ENCODE measurements at places on chromosomes 7 and 10.

DNA sequence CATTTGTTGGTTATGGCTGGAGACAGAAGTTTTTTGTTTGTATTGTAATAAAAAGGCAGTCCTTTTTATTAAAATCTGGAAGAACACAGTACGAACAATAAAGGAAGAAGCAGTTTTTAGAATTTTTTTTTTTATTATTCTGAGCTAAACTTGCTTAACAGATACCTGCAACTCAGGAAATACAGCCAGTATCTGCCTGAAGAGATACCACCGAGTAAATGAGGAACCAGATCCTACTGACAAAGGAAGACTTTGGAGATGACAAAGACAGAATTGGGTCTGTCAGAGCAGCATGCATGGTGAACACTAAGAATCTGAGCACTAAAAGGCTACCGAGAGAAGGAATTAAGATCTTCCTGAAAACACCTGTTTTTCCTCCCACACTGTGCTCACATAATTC lies 1335.9 kb upstream of the SORCS1 start:
- DNase-seq: no peak

GRCh38 chr7:41972270-41972669 lies 264.7 kb downstream of the GLI3 start:
- DNase-seq: no peak

DNA sequence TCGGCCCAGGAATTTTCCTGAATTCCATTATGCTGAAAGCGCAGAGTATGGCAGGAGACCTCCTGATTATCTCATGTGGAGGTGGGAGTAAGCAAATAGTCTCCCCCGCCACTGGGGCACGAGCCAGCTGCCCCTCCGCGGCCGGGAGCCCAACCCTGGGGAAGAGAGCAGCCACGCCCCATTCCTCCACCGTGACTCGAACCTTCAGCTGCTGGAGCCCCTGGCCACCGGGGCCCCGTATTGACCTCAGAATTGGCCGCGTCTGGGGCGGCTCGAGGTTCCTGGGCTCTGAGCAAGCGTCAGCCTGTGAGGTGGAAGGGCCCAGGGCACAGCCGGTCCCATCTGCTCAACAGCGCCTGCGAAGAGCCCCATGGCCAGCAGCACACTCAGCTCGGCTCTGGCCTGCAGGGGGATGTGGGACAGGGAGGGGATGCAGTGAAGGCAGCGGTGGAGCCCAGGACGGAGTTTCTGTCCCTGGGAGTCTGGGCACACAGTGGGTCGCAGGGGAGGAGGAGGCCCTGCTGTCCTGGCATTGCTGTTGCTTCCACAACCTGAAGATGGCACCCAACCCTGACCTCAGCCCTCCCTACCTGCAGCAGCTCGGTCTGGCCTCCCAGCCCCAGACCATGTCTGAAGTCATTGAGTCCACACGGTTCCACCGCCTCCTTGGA lies 97.8 kb downstream of the CHST15 start:
- DNase-seq: no peak

GRCh38 chr10:36725581-36726520 lies 399.5 kb upstream of the ANKRD30A start:
- DNase-seq: no peak

- DNase-seq: no peak
Measured at GRCh38 chr7:105799677-105800076, 76.7 kb downstream of the ATXN7L1 start.

DNA sequence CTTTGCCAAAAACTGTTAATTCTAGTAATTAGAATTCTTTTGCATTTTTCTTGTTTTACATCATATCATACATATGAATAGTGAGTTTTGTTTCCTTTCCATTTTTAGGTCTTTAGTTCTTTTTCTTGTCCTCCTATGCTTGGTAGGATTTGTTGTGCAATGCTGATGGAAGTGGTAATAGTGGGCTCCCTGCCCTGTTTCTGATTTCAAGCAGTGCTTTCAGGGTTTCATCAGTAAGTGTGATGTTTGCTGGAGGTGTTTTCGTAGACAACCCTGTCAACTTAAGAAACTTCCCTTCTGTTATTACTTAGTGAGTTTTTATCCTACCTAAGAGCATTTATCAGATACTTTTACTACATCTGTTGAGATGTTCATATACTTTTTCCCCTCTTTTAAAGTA lies 50.5 kb downstream of the CSGALNACT2 start:
- DNase-seq: no peak

GRCh38 chr7:96739609-96740008 lies 30.0 kb upstream of the SEM1 start:
- no peak for DNase-seq

DNA sequence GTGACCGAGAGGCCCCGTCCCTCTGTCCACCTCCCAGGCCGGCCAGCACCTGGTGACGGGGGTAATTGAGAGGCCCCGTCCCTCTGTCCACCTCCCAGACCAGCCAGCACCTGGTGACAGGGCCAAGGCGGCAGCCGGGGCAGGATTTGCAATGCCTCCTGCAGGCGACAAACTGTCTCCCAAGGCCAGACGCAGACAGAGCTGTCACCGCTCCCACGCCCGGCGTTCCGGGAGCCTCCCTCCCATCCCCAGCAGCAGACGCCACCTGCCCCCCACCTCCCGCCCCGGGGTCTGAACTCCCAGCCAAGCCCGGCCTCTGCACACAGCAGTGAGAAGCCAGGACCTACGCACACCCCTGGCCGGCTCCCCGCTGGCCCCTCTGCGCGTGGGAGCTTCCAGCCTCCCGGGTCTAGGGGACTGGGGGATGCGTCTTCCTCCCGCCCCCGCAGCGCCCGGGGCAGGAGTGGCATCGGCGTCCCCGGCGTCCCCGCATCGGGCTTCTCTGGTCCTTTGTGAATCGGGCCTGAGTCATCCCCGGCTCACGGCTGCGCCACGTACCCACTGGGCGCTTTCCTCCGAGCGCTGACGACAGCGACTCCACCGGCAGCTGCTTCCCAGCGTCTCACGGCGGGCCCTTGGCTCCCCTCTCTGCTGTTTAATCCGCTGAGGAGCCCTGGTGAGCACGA lies 95.1 kb upstream of the DIP2C start:
- DNase-seq: peak; percentile 55

DNA sequence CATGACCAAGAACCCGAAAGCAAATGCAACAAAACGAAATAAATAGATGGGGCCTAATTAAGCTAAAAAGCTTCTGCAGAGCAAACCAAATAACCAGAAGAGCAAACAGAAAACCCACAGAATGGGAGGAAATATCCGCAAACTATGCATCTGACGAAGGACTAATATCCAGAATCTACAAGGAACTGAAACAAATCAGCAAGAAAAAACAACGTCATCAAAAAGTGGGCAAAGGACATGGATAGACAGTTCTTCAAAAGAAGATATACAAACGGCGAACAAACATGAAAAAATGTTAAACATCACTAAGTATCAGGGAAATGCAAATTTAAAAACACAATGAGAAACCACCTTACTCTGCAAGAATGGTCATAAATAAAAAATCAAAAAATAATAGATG lies 35.3 kb upstream of the CACUL1 start:
- no peak for DNase-seq

- DNase-seq: no peak
Measured at GRCh38 chr10:10475812-10476211, 541.9 kb upstream of the CELF2 start.

DNA sequence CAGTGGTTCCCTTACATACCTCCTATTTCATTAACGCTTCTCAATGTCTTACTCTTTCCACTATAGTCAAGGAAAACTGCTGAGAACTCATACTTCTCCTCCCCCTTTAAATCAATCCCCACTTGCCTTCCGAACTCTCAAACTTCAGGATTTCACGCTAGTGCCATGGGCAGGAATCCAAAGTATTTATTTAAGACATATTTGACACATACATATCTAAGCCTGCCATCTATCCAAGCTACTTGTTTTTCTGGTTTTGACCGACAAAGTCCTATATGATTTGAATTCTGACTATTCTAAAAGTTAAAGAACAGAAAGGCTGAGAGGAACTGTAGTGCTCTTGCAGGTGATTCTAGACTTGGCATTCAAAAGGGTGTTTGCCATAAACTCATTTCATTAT lies 51.8 kb downstream of the CCDC6 start:
- DNase-seq: no peak

- no peak for DNase-seq
Measured at GRCh38 chr10:59560990-59561389, 148.7 kb downstream of the SLC16A9 start.

DNA sequence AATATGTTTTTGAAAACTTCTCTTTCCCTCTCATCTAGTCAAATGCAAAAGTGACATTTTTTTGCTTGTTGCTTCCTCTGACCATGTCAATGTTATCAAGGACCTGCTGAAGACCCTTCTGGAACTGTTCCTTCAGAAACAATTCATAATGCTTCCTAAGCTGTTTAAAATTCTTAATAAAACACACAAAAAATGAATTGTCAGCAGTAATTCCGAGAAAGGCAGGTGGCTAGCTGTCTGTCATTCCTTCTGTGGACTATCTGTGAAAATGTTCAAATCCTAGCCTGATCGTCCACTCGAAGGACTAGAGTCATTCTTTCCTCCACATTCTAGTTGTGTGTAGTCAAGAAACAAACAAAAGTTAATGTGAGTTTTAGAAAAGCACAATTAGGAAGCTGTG lies 56.6 kb upstream of the TRIL start:
- DNase-seq: no peak

DNA sequence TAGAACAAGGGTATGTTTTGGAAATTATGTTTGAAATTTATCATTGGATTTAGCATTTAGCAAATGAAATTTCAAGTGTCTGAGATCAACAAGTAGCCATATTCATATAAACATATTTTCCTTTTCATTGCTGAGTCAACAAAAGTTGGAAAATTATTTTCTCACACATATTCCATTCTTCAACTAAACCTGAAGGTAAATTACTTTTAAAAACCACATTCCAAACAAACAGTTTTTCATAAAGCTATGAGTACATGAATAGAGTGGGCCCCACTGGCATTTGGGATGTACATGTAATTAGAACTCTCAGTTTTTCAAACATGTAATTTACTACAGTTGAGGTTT lies 178.3 kb upstream of the MKLN1 start:
- DNase-seq: no peak

- DNase-seq: no peak
Measured at GRCh38 chr10:70441895-70442309, 421 bp upstream of the NODAL start.

DNA sequence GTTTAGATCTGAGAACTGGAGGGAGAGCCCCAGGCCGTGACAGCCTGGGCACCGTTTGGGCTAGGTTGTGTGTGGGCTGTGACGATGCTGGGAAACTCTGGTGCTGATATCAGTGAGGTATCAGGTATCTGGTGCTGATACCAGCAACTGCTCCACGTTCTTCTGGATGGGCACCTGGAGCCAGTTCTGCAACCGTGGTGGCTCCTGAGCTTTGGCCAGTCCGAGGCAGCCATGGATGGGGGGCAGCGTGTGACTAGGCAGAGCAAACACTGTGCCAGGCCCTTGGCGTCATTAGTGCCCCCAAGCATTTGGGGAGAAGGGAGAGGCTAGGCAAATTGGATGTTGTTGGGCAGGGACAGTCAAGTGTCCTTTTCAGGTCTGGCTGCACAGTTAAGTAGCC lies 57.9 kb downstream of the ZNF467 start:
- no peak for DNase-seq

GRCh38 chr10:94042001-94042833 lies 48.5 kb downstream of the PLCE1 start:
- DNase-seq: no peak

GRCh38 chr10:42477170-42477569 lies 161.2 kb downstream of the ZNF33B start:
- DNase-seq: no peak

- DNase-seq: no peak
Measured at GRCh38 chr7:17038160-17038782, 156.5 kb upstream of the AGR3 start.

- no peak for DNase-seq
Measured at GRCh38 chr10:47376522-47377220, 7.4 kb downstream of the ZNF488 start.

- DNase-seq: no peak
Measured at GRCh38 chr7:82818171-82818570, 344.5 kb downstream of the PCLO start.

DNA sequence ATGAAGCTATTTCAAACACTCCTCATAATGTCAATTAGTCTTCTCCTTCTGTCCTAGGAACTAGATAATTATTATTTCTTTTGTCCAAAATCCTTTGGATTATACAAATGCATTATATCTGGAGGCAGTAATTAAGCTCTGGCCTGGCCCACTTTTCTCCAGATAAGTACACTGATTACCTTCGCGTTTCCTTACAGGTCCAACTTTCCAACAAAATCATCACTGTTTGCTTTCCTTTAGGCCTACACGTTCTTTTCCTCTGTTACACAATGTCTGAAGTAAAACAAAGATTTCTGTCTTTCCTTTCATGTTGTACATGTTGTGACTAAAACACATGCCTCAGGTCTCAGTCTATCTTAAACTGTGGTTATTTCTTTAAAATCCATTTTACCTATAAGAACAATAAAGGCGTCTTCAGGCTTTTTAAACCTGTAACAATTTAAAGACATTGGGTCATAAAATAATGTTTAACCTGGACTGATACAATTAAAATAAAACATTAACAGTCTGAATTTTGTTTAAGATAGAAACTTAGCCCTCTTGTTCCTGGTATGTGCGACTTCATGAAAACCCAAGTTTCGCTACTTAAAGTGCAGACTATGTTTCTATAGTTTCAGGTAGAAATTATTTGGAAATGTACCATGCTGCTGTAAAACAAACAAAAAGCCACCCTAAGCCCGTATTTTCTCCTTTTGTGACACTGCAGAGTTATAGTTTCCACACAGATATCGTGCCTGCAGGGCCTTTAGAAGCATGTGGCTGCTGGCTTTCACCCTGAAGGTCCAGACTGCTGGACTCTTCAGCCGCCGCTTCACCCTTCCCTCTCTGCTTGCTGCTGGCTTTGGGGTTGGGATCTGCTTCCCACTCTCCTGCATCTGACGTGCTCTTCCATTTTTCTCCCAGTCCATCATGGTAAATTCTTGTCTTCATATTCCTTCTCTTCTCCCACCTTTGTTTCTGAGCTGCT lies 381.7 kb downstream of the DPP6 start:
- no peak for DNase-seq

GRCh38 chr10:97943294-97943693 lies 87.1 kb downstream of the CRTAC1 start:
- no peak for DNase-seq

DNA sequence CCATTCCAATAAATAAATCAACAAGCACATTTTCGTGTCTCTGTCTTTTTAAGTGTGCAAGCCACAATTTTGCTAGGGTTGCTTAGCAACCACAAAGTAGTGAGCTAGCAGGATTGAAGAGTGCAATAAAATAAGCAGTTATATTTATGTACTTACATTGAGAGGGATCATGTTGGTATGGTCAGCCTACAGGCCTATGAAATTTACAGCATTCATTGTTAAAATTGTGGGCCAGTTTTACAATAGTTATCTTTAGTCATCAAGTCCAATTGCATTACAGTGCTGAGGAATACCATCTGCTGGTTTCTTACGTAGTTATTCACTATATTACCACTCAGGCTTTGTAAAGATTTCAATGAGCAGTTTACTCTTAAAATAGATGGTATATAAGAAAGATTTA lies 192.5 kb upstream of the POT1 start:
- DNase-seq: no peak

DNA sequence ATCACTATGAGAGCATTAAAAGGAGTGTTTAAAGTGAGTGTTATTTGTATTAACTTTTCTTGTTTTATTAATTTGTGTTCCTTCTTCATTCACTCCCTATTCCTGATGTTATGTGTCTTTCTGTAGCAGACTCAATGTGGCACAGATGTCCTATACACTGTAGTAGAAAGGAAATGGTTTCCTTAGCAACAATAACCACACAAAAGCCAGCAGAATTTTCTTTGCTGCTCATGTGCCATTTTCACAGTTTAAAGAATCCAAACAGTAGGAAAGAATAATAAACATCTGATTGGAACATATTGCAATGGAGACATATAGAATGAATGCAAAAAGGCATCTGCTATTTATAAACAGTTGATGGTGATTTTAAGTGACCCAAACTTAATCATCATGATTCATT lies 763.6 kb downstream of the PHTF2 start:
- no peak for DNase-seq

Measured in stimulated activated CD8-positive, alpha-beta memory T cell treated with anti-CD3 and anti-CD28 coated beads, Interleukin-15, amount 100 ng/mL, for 48 hours (primary cell).